Umbilical cord (tissue), 2 donors: ENCODE measurements at places on chromosomes 16 and 17. TPM values are rescaled to one million over a fixed set of nuclear protein-coding genes. Genes with fewer than 3 reads are reported as not detected.

FAM20A gene
- 10.8 TPM for total RNA-seq

CSH2 gene
- 4.3 TPM for total RNA-seq

EEF2KMT gene
- 11.1 TPM for total RNA-seq

NUPR1 gene
- total RNA-seq, result 8.7 TPM

SAMD14 gene
- total RNA-seq, result 5.5 TPM

CCL17 gene
- not detected for total RNA-seq

SULT1A4 gene
- total RNA-seq, result 3.4 TPM

YBX2 gene
- 0.96 TPM for total RNA-seq

ITGA2B gene
- 4.3 TPM for total RNA-seq

TM4SF5 gene
- total RNA-seq, result not detected

HBA2 gene
- 7,657 TPM for total RNA-seq

DNA sequence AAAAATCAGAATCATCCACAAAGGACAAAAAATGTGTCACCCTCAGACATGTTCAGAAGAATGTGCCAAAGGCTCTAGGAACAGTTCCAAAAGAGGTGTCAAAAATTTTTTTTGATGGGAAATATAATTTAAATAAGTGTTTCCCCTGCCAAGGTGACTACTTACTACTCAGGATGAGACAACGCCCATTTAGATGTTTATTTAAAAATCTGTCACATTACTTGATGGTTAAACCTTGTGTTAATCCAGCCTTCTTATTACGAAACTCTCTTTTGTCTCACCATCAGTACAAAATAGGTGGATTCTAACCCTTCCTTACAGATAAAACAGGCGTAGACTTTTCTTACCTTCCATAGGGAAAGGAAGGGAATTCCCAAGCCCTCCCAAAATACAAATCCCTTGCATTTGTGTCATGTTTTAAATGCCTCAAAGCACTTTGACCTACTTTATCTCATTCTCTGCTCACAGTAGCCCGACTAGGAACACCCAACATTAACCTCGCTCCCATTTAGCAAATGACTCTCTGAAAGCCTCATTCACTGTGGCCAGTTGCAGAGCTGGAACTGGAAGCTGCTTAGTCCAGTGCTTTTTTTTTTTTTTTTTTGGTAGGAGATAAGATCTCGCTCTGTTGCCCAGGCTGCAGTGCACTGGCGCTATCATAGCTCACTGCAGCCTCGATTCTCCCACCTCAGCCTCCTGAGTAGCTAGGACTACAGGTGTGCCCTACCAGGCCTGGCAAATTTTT lies 5.8 kb upstream of the GNA13 start:
- DNase-seq, result no peak

GRCh38 chr17:1299552-1300370 lies 20.3 kb downstream of the TRARG1 start:
- DNase-seq, result no peak

DNA sequence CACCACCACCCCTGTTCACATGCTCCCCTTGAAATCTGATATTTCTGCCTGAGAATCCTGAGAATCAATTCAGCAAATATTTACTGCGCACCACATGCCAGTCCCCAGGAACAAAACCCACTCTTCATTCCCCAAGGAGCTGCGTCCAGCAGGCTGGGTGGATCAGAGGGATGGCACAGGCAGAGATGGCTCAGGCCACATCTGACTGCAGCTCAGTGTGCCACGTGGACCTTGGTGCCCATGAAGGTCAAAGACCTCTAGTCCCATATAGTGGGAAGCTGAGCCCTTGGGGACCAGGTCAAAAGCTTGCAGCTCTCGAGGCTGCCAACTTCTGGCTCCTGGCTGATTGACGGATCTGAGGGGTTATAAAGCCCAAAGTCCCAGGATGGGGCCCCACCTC lies 31.8 kb downstream of the CD300LF start:
- no peak for DNase-seq

- no peak for DNase-seq
Measured at GRCh38 chr17:73663614-73664013, 19.4 kb upstream of the SDK2 start.

GRCh38 chr17:51120739-51121619 lies at the start of gene SPAG9:
Gene SPAG9 (minus strand): TSS chr17:51120868. CDS start chr17:51120656, 212 bp downstream.
- DNase-seq, result peak; percentile 98

- peak; percentile 90 for DNase-seq
Measured at GRCh38 chr17:61574542-61575351, 16.3 kb downstream of the NACA2 start.

GRCh38 chr17:55254375-55254774 lies 10.4 kb upstream of the HLF start:
- no peak for DNase-seq

DNA sequence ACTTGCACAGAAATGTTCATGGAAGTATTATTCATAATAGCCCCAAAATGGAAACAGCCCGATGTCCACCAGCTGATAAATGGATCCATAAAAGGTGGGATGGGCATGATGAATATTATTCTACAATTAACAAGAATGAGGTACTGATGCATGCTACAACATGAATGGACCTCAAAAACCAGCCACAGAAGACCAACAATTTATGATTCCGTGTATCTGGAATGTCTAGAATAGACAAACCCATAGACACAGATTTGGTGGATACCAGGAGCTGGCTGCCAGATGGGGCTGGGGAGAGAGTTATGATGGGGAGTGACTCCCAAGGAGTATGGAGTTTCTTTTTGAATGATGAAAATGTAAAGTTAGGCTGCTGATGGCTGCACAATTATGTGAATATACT lies 10.8 kb upstream of the NAGLU start:
- DNase-seq, result no peak

DNA sequence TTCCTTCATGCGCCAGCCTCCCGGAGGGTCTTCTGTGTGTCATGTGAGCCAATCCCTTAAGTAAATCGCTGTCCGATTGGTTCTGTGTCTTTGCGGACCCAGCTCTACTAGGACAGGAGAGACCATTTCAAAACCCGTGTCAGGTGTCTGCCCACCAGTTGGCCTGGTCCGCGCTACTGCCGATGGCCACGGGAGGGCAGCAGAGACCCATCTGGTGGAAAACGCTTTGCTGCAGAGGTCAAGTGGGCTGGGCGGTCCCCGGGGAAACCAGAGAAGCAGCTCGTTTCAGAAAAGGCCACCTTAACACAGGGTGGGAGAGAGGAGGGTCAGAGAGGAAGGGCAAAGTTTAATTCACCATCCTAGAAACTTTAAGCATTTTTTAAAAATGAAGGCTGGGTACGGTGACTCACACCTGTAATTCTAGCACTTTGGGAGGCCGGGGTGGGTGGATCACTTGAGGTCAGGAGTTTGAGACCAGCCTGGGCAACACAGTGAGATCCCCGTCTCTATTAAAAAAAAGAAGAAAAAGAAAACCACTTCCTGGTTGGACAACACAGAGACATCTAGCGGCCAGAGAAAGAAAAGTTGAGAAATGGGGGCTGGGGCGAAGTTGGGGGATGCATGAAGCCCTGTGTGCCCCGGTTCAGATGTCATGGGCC lies 2.8 kb upstream of the CIBAR2 start:
- DNase-seq, result peak; percentile 88

DNA sequence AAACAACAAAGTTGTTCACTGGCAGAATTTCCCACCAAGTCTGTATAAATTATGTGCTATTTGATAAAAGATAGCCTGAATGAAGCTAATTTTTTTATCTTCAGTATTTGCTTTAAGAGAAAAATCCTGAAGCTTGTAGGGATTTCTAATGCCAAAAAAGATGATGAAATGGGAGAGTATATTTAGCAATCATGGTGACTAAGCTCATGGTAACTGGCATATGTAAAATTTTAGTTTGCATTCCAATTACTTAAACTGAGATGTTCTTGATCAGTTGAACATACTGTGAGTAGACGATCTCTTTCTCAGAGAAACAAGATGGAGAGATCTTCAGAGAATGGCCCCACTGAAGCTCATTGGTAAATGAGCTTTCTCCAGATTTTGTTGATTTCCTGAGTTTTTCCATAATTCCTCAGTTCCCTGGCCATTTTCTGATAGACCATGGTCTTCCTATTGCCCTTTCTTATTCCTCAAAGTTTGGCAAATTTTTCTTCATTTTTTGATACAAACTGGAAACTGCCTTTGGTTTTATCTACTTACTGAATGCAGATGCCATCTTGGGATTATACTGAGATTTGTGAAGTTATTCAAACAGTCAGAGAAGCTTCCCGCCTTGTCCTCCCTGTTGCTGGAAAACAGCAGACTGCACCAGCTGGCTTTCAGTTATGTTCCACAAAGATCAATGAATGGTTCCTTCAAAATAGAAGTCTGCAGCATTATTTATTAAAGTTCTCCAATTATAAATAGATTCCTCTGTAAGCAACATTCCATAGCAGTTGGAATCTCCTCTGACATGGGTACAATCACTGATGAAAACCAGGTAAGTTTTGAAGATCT lies 68.3 kb upstream of the ALOX12 start:
- DNase-seq, result peak; percentile 76

- no peak for DNase-seq
Measured at GRCh38 chr16:62194828-62195227, 158.6 kb upstream of the CDH8 start.

DNA sequence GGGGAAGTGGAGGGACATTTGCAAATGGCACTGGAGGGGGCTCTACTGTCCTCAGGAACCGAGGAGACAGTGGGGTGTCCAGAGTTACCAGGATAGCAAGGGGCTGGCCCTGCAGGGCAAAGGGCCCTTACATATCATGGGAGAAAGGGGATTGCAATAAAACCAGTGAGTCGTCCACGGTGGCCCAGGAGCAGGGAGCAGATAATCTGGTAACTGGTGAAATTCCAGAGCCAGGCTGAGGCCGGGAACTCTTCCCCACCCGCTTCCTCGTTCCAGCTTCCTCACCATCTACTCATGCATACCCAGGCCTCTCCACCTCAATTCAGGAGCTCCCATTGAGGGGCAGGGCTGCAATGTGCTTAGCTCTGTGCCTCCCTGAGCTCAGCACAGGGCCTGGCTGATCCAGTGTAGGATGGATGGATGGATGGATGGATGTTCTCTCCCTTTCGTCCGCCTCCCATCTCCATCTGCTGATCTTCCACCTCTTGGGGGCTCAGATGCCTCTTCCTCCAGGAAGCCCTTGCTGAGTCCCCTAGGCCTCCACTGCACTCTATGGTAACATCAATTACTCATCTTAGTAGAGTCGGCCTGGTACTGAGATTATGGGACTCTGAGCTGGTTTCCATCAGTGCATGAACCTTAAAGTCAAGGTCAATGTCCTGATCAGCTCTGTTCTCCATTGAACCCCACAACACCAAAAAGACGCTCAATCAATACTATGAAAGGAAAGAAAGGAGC lies 41.2 kb upstream of the NDRG4 start:
- no peak for DNase-seq

GRCh38 chr16:28910086-28911031 lies 14.7 kb downstream of the RABEP2 start:
- DNase-seq, result no peak

DNA sequence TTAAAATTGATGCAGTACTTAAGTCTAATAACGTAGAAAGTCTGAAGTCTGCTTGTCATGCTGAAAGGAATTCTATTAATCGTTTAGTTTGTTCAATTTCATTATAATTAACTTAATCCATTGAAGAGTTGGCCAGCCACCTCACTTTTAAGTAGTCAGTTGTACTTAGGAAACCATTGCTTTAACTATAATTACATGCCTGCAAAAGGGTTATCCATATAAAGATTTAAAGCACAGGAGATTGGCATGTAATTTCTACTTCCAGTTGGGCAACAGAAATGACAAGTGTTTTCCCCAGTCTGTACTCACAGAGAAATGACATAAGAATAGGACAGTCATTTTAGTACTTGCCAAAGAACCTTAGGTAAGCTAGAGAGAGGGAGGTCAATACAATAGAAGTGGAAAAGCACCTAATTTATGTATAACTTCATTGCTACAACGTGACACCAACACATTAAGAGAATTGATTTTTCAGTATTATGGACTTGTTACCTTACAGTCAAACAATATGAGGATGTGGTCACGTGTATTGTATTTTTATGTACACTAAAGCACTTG lies 3.7 kb upstream of the USP32 start:
- DNase-seq, result no peak

GRCh38 chr17:2963332-2964027 lies 99.9 kb downstream of the OR1D5 start:
- no peak for DNase-seq

DNA sequence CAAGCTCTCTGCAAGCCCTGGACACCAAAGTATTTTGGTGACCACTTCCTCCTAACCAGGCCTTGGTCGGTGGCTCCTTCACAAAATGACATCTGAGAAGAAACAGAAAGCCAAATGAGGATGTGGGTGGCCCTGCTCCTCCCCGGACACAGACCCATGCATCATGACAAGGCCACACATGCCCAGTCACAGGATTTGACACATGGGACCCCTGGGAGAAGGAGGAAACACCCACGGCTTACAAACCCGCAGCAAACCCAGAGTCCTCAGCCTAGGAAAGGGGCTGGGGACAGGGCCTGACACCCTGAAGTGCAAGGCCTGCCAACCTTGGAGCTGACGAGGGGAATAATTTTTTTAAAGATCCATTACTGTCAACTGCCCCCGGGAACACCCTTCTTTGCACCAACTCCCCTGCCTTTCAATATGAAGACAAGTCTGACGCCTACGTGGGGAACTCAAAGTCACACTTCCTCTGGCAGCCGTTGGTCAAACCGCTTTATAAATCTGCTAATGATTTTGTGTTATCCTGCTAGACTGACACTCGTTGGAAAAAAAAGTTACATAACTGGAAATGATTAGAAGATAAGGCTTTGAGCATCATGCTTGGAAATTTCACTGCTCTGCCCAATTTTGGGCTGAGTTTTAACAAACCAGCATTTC lies 41.3 kb downstream of the GAS7 start:
- DNase-seq, result peak; percentile 55

GRCh38 chr16:83915081-83915480 lies 16.2 kb downstream of the MLYCD start:
- DNase-seq, result no peak

- no peak for DNase-seq
Measured at GRCh38 chr17:2093349-2093748, 38.4 kb downstream of the HIC1 start.

DNA sequence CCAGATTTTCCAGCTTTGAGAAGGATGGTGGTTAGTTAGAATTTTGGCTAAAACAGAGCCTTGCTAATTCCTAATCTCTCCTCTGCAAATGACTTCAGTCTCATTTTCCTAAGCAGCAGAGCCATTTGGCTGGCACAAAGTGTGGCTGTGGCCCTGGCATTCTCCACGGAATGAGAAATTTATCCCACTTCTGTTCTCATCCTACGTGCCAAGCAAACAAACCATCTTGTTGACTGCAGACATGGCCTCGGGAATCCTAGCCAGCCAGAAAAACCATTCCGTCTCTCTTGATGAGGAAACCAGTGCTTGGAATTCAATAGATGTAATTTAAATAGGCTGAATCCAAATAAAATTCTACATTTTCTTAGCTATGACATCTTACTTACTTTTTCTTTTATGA lies 34.1 kb upstream of the ELAC2 start:
- no peak for DNase-seq
